Smooth muscle cell of the pulmonary artery (primary cell): ENCODE measurements at places on chromosomes 2 and 18. TPM values are rescaled to one million over a fixed set of nuclear protein-coding genes. Genes with fewer than 3 reads are reported as not detected.

ARHGEF33 gene
- total RNA-seq: 0.43 and 0.46 TPM in 2 replicates

TBC1D8 gene
- 9.7 and 12.1 TPM in 2 replicates for total RNA-seq

CXCR1 gene
- total RNA-seq: not detected in 2 replicates

SLC16A14 gene
- 1.1 and 1.8 TPM in 2 replicates for total RNA-seq

FN1 gene
- total RNA-seq: 31,457 and 31,461 TPM in 2 replicates

PPP1R1C gene
- 0.07 TPM in 1 of 2 replicates, not detected in the other for total RNA-seq

PTGR3 gene
- total RNA-seq: 8.2 and 10.0 TPM in 2 replicates

FAM110C gene
- total RNA-seq: 0.07 and 1.1 TPM in 2 replicates

VWA3B gene
- total RNA-seq: not detected in 2 replicates

KRTCAP3 gene
- 0.39 TPM in 1 of 2 replicates, not detected in the other for total RNA-seq

OSR1 gene
- total RNA-seq: 11.6 and 29.1 TPM in 2 replicates

STAT4 gene
- total RNA-seq: 0.56 and 5.4 TPM in 2 replicates

MC4R gene
- not detected in 2 replicates for total RNA-seq

ANKRD62 gene
- total RNA-seq: not detected in 2 replicates

SYT4 gene
- not detected in 2 replicates for total RNA-seq

SH2D6 gene
- 0.36 TPM in 1 of 2 replicates, not detected in the other for total RNA-seq

SERPINB3 gene
- 0.07 TPM in 1 of 2 replicates, not detected in the other for total RNA-seq

GRB14 gene
- total RNA-seq: 4.1 and 10.4 TPM in 2 replicates

EIF2B4 gene
- total RNA-seq: 25.2 and 27.7 TPM in 2 replicates

ATOH8 gene
- 22.4 and 30.8 TPM in 2 replicates for total RNA-seq

RAB17 gene
- total RNA-seq: 0.78 and 0.83 TPM in 2 replicates

SERPINB2 gene
- total RNA-seq: 0.50 and 14.4 TPM in 2 replicates

RAB6C gene
- total RNA-seq: not detected in 2 replicates

GULP1 gene
- 27.3 and 35.6 TPM in 2 replicates for total RNA-seq

LOXHD1 gene
- not detected in 2 replicates for total RNA-seq

ALPP gene
- total RNA-seq: not detected in 2 replicates

MRPL53 gene
- 20.2 and 22.0 TPM in 2 replicates for total RNA-seq

SKOR2 gene
- not detected in 2 replicates for total RNA-seq

LIMS3 gene
- total RNA-seq: 1.6 and 4.2 TPM in 2 replicates

MYO7B gene
- total RNA-seq: 0.10 and 0.13 TPM in 2 replicates

LHCGR gene
- not detected in 2 replicates for total RNA-seq

OSBPL6 gene
- total RNA-seq: 2.0 and 4.6 TPM in 2 replicates

SLC4A3 gene
- total RNA-seq: 4.0 and 7.0 TPM in 2 replicates

SGPP2 gene
- not detected in 2 replicates for total RNA-seq

FOXI3 gene
- not detected in 2 replicates for total RNA-seq

EVA1A gene
- total RNA-seq: 26.7 and 94.9 TPM in 2 replicates

AMER3 gene
- total RNA-seq: not detected in 2 replicates

SLC23A3 gene
- 2.9 and 8.1 TPM in 2 replicates for total RNA-seq

STARD6 gene
- not detected in 2 replicates for total RNA-seq

SERPINB12 gene
- not detected in 2 replicates for total RNA-seq

TBR1 gene
- 0.03 TPM in 1 of 2 replicates, not detected in the other for total RNA-seq

TMEM247 gene
- not detected in 2 replicates for total RNA-seq

TUBA4B gene
- total RNA-seq: not detected in 2 replicates

CDC42EP3 gene
- total RNA-seq: 30.0 and 73.7 TPM in 2 replicates

SERPINB5 gene
- 0.07 TPM in 1 of 2 replicates, not detected in the other for total RNA-seq

KCNF1 gene
- total RNA-seq: not detected in 2 replicates

LYG1 gene
- 0.59 and 0.86 TPM in 2 replicates for total RNA-seq

GAL3ST2 gene
- total RNA-seq: 0.33 and 0.46 TPM in 2 replicates

DCC gene
- 0.20 TPM in 1 of 2 replicates, not detected in the other for total RNA-seq

SCYGR4 gene
- not detected in 2 replicates for total RNA-seq

SPP2 gene
- total RNA-seq: not detected in 2 replicates

SCN2A gene
- total RNA-seq: 1.8 and 2.7 TPM in 2 replicates

MEP1B gene
- total RNA-seq: 0.07 TPM in 1 of 2 replicates, not detected in the other

RSAD2 gene
- 0.20 and 0.33 TPM in 2 replicates for total RNA-seq

SNED1 gene
- 35.9 and 62.5 TPM in 2 replicates for total RNA-seq

PCARE gene
- not detected in 2 replicates for total RNA-seq
